ENCODE measurements at places on chromosomes 6 and 20.
A peak's percentile ranks its signal among the peaks of the same experiment; 100 is the strongest.

- no peak for DNase-seq
Observed at GRCh38 chr6:20915156-20915555, 380.9 kb downstream of the CDKAL1 start.

DNA sequence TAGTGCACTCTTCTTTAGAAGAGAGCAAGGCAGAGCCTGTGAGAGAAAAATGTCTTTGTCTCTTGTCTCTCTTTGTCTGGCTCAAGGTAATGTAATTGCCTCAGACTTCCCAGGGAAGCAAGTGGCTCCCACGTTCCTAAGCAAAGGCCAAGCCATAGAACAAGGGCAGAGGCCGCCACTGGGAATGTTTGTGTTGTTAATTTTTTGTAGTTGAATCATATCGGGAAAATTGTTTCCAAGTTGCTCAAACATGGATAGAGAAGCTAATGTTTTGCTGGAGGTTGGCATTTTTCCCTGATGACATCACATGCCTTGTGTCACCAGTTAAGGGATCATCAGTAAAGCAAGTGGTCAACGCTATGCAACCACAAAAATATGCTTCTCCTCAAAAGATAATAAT, 211.5 kb upstream of the FOXA2 start:
- DNase-seq = no peak

- DNase-seq = no peak
Observed at GRCh38 chr20:3757268-3757667, 10.3 kb downstream of the ADISSP start.

- no peak for DNase-seq
Observed at GRCh38 chr6:93684339-93684738, 265.0 kb upstream of the EPHA7 start.

DNA sequence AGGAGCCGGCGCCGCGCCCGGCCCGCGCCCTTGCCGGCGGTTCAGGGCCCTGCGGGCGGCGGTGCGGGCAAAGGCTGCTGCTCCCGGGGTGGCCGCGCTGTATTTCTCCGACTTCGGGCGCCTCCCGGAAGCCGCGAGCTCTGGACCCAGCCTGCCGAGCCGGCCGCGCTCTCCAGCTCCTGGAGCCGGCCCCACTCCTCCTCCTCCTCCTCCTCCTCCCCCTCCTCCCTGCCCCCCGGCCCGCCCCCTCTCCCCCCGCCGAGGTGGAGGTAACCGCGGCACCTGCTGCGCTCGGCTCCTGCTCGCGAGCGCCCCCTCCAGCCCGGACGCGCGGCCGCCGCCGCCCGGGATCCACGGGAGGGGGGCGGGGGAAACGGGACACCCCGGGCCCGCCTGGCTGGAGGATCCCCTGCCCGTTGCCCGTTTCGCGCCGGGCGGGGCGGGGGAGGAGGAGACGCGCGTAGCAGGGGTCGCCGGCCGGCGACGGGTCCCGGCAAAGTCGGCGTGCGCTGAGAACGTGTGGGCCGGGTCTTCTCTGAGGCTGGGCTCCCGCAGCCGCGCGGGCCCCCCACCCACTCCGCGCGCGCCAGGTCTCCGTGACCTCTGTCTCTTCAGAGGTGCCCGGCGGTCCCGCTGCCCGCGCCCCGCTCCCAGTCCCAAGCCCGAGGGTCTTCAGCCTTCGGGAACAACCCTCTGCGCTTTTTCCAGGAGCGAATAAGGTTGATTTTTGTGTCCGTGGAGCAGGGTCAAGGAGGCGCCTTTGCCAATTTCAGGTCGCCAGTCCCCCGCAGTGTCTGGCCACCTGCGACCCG, at the start of gene SLC22A23:
Gene SLC22A23, minus strand, starts transcription at position 153 of the 812 bp plus-strand sequence. CDS start 491 bp downstream, outside the sequence.
- peak; percentile 80 for DNase-seq

All from ELF-1 (cell line).